Left ventricle myocardium inferior (tissue), 1 donor: ENCODE measurements at places on chromosomes 16 and 17. TPM values are rescaled to one million over a fixed set of nuclear protein-coding genes. Genes with fewer than 3 reads are reported as not detected.

DNA sequence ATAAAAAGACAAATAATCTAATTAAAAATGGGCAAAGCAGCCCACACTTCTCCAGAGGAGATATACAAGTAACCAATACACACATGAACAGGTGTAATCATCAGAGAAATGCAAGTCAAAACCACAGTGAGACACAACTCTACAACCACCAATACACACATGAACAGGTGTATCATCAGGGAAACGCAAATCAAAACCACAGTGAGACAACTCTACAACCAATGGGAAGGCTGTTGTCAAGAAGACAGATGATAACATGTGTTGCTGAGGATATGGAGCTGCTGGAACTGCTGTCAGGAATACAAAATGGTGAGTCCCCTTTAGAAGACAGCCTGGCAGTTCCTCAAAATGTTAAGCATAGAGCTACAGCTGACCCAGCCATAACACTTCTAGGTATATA lies 22.5 kb upstream of the ENGASE start:
- no peak for DNase-seq

- no peak for DNase-seq
Observed at GRCh38 chr16:4591706-4592470, 22.8 kb downstream of the UBALD1 start.

GRCh38 chr17:65035704-65036103 lies 20.8 kb downstream of the GNA13 start:
- DNase-seq, result no peak

DNA sequence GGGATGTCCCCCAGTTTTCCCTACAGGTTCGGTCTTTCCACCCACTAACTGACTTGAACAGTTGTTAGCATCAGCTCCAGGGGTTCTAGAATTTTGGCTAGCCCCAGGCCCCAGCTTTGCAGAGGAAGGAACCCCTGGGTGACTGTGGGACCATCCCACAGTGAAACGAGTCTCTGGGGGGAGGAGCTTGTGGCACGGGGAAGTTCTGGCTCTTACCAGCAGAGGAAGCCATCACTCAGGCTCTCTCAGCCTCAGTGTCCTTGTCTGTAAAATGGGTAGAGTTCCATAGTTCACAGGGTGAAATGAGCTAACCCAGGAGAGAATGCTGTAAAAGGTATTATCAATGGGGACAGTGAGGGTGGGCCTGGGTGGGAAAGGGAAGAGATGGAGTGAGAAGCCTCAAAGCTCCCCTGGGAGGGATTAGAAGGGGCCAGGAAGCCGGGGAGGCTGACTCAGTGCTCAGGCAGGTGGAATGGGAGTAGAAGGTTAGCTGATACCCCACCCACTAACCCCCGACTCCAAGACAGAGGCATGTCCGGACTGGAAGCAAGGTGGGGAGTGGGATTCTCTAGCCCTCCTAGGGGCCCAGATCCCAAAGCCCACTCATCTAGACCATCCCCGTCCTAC lies 30.9 kb upstream of the CDC42EP4 start:
- DNase-seq, result no peak

DNA sequence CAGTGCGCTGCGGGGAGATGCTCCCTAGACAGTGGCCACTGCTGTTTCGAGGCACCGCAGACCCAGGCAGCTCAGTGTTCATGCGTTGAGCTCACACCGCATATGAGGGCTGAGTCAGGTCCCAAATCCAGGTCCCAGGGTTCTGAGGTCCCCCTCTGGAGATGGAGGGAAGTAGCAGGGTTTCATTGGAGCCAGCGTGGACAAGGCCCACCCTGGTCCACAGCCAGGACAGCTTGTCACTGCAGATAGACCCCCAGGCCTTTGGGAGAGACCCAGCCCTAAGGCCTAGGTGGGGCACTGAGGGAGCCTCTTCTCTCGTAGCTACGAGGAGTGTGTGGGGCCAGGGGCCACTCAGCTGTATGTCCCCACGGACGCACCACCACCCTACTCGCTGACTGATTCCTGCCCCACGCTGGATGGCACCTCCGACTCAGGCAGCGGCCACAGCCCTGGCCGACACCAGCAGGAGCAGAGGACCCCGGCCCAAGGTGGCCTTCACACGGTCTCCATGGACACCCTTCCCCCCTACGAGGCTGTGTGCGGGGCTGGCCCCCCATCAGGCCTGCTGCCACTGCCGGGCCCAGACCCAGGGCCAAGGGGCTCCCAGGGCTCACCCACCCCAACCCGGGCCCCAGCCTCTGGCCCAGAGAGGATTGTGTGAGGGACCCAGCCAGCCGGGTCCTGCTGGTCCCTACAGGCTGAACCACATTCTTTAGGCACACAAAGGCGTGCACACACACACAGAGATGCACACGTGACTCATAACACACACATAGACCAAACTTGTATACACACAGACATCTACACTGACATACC lies 53.4 kb downstream of the BEAN1 start:
- DNase-seq, result no peak

DNA sequence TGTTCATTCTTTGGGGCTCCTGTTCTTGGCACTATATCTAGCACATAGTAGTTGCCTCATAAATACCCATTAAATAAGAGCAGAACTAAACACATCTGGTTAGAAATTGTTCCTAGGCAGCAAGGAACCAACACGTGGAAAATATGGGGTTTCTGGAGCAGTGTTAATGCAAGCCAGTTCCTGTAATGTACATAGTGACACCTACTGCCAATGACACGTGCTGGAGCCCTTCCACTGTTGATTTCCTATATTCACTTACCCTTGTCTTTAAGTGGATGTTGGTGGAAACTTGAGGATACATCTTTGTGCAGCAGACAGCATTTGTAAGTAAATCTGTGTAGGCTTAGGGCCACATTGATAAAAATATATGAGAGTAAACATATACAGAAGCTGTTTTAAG lies 1.6 kb upstream of the IRF8 start:
- no peak for DNase-seq

GRCh38 chr16:835373-835772 lies 34.8 kb upstream of the GNG13 start:
- DNase-seq, result no peak

DNA sequence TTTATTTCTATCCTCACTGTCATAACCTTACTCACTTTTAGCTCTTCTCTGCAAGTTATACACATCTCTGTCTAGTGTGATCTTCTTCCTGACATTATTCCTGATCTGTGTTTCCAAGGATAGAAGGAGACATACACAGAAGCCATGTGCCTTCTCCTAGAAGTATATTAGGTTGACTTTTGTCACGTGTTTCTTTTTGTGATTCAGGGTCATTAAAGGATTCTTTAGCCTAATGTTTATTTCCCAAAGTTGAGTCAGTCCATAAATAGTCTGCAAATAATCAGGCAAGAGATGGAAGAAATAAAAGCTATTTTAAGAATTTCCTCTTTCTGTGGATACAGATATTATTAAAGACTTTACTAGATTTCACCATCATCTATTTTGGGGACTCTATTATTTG lies 214.1 kb upstream of the GOT2 start:
- DNase-seq, result no peak

The SLC35G6 gene
- not detected for total RNA-seq

The PIGS gene
- total RNA-seq, result 38.2 TPM

The KRT31 gene
- not detected for total RNA-seq

The PRSS27 gene
- total RNA-seq, result 0.11 TPM

The CAVIN1 gene
- 205 TPM for total RNA-seq

The PIK3R5 gene
- total RNA-seq, result 2.7 TPM

The PPL gene
- 7.6 TPM for total RNA-seq

The CLN3 gene
- total RNA-seq, result 13.6 TPM
